ENCODE measurements at places on chromosomes 1 and 21.
A peak's percentile ranks its signal among the peaks of the same experiment; 100 is the strongest.

DNA sequence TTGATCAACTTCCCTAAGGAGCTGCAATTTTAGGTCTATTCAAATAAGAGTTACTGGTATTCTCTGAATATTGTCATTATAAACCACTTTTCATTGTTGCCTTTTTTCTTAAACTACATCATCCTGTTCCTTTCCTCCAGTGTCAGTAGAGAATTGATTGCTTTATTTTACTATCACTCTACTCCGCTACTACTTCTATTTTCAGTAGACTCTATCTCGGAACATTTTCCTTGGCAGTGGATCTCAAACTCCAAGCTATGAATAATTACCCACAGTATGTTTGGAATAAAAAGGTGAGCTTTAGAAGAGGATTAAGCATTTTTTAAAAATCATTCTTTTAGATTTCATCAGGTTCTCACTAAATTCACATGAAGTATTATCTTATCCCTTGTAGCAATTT, 224.9 kb downstream of the GREM2 start:
- H3K4me3 ChIP-seq = no peak overlapping the region
- no peak overlapping the region for H3K27ac ChIP-seq
- no peak for DNase-seq
- H3K4me1 ChIP-seq = no peaks in the 10 kb centered on the region
- no peaks in the 10 kb centered on the region for H3K27me3 ChIP-seq

- peaks cover 64% of the 10 kb centered on the region for H3K4me1 ChIP-seq
- H3K27ac ChIP-seq = peak overlapping the region; percentile 51
- no peaks in the 10 kb centered on the region for H3K27me3 ChIP-seq
- H3K36me3 ChIP-seq = no peaks in the 10 kb centered on the region
- DNase-seq = no peak
These were observed 80.9 kb downstream of the SSBP3 start for GRCh38 chr1:54325284-54325683.

- H3K4me1 ChIP-seq = peaks cover 4% of the 10 kb centered on the region
- no peaks in the 10 kb centered on the region for H3K27me3 ChIP-seq
- no peak for DNase-seq
- no peak overlapping the region for H3K4me3 ChIP-seq
- no peak overlapping the region for H3K27ac ChIP-seq
These were observed 16.3 kb downstream of the FAAH start for GRCh38 chr1:46410156-46411009.

DNA sequence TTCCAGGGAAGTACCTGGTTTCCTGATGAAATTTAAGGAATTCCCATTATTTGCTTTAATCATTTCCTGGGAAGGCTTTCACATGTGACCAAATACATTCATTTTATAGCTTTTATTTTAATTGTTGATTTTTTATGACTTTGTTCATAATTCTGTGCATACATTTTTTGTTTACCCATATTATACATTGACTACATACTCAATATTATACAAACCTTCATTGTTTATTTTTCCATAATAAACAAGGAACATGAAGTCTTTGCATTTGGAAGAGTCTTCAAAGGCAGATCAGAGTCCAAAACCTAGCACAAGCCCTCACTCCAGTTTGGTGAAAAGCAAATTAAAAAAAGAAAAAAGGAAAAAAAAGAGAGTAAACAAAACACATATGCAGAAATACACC, 218.3 kb upstream of the NRIP1 start:
- H3K36me3 ChIP-seq = no peaks in the 10 kb centered on the region
- no peak for DNase-seq
- no peaks in the 10 kb centered on the region for H3K27me3 ChIP-seq
- H3K27ac ChIP-seq = no peak overlapping the region

DNA sequence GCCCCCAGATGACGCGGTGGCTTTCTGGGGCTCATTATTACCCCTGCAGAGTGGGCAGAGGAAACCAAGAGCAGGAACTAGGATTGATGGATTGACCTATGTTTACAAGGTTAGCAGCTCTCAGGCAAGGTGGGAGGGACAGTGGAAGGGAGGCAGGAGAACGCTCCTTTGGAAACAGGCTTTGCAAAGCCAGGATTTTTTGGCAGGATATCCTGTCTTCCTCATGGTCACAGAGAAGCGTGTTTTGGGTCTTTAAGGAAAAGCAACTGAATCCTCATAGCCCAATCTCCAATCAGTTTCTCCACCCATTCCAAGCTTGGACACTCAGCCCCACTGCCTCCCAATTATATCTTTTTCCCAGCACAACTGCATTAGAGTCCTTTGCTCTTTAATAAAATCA, 105.6 kb upstream of the SOD1 start:
- H3K27me3 ChIP-seq = peaks cover 19% of the 10 kb centered on the region
- no peaks in the 10 kb centered on the region for H3K36me3 ChIP-seq
- H3K4me3 ChIP-seq = no peak overlapping the region
- H3K27ac ChIP-seq = no peak overlapping the region
- no peak for DNase-seq

GRCh38 chr1:199667089-199667488, 360.4 kb upstream of the NR5A2 start:
- no peak overlapping the region for H3K4me3 ChIP-seq
- no peaks in the 10 kb centered on the region for H3K36me3 ChIP-seq
- DNase-seq = peak; percentile 67

All from upper lobe of right lung (tissue), 1 donor.